H9 (cell line): ENCODE measurements at places on chromosomes 2 and 18.

DNA sequence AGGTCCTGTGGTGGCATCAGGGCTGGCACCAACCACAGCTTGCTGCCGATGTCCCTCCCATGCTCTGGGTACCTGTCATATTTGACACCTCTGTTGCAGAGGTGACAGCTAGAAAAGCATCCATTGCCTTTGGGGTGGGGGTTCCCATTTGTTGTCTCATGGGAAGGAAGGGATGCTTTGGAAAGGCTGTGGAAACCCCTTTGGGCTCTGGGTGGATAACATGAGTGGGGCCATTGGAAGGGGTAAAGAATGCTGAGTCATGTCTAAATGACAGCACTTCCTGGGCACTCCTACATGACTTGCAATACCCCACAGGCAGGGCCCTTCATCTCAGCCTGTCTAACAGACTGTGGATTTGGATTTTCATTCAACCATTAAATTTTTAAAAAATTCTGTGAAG lies 27.8 kb downstream of the CTIF start:
- no peaks in the 10 kb centered on the region for H3K27me3 ChIP-seq
- no peak overlapping the region for H3K4me3 ChIP-seq
- no peak overlapping the region for H3K27ac ChIP-seq
- no peaks in the 10 kb centered on the region for H3K4me1 ChIP-seq
- no peak for DNase-seq

GRCh38 chr2:225569995-225570394 lies 170.5 kb downstream of the NYAP2 start:
- no peak for DNase-seq
- H3K36me3 ChIP-seq = peaks cover 12% of the 10 kb centered on the region
- no peak overlapping the region for H3K27ac ChIP-seq
- no peaks in the 10 kb centered on the region for H3K27me3 ChIP-seq
- H3K4me1 ChIP-seq = no peaks in the 10 kb centered on the region; the same call in 1 of the 2 replicates

DNA sequence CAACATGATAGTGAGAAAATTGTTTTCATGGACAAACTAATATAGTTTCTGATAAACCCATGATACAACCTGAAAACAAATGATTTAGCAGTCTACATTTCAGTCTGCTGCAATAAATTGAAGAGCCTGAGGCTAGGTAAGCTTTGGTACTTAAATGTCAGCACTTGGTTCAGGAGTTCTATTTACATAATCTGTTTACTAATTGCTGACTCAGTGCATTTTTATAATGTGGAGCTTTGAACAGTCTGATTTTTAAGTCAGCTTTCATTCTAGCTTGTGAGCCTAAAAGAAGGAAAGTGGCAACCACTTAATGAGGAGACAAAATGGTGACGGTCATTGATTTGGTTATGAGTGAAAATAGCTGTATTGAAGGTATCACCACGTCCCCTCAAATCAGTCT lies 488.6 kb downstream of the CPS1 start:
- no peak overlapping the region for H3K27ac ChIP-seq
- H3K4me1 ChIP-seq = no peaks in the 10 kb centered on the region
- no peaks in the 10 kb centered on the region for H3K36me3 ChIP-seq
- no peaks in the 10 kb centered on the region for H3K27me3 ChIP-seq

- no peaks in the 10 kb centered on the region for H3K36me3 ChIP-seq
- H3K4me1 ChIP-seq = no peaks in the 10 kb centered on the region
- peak; percentile 18 for DNase-seq
- no peak overlapping the region for H3K4me3 ChIP-seq
- H3K27me3 ChIP-seq = no peaks in the 10 kb centered on the region
Measured at GRCh38 chr18:79912409-79912991, 39.0 kb downstream of the SLC66A2 start.

DNA sequence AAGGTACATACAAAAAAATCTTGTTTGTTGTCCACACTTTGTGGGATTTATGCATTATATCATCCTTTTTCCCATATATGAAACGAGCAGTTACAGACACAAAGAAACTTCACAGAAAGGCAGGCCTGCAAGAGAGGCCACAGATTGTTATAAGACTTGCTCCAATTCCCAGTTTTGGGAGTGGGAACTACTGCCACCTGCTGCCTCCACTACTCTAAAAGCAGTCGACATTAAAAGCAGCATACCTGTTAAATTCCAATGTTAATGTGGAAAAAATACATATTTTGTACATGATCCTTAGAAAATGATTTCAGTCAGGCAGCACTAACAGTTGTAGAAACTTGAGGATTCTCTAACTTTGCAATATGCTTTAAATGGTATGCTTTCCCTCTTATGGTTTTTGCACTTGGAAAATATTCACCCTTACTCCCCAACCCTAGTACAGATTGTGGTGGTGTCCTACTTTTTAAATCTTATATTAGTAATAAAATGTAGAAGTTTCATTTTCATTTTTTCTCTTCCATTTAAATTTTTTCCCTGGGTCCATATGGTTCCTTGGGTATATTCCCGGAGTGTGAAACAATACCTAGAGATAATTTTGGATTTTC lies 37.9 kb downstream of the SLC38A11 start:
- H3K4me3 ChIP-seq = no peak overlapping the region
- no peaks in the 10 kb centered on the region for H3K36me3 ChIP-seq
- H3K27me3 ChIP-seq = no peaks in the 10 kb centered on the region
- peak; percentile 43 for DNase-seq

DNA sequence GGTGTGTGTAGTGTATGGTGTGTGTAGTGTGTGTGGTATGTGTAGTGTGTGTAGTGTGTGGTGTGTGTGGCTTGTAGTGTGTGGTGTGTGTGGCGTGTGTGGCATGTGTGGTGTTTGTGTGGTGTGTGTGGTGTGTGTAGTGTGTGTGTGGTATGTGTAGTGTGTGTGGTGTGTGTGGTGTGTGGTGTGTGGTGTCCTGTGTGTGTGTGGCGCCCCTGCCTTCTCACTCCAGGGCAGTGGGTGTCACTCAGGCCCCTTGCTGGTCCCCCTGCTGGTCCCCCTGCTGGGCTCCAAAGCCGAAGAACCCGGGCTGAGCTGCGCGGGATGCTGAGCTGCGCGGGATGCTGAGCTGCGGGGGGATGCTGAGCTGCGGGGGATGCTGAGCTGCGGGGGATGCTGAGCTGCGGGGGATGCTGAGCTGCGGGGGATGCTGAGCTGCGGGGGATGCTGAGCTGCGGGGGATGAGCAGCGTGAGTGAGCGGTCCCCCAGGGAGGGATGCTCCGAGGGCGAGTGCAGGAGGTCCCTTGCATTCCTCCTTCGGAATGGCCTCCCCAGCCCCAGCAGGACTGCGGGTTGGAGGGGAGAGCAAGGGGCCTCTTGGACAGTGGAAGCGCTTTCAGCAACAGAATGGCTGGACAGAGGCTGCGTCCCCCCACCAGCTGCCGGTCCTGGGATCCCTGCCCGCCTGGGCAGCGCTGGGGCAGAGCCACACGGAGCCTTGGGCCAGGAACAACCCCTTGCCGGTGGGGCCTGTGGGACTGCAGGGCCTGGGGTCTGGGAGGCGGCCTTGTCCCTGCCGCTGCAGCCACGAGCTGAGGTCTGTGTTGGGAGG lies 3.4 kb upstream of the RTP5 start:
- no peak overlapping the region for H3K27ac ChIP-seq
- H3K4me3 ChIP-seq = no peak overlapping the region
- DNase-seq = peak; percentile 63

DNA sequence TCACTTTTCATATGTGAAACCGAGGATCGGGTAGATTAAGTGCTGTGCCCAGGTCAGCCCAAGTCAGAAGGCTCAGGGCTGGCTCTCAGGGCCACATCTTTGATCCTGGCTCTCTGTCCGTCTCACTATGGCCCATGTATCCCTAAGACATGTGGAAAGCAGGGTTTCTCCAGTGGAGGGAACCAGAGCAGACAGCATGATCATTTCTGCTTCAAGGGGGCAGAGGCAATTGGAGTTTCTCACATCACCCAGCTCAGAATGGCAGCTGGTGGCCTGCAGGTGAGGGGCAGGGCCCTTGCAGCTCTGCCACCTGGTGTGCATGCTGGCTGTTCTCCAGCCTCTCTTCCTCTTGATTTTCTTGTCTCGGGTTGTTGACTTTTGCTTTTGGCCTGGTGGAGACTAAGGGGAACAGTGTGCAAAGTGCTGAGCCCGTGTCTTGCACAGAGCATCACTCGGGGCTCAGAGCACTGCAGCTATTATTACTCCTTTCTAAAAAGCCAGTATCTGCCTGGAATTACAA lies 27.0 kb downstream of the LDLRAD4 start:
- no peaks in the 10 kb centered on the region for H3K36me3 ChIP-seq
- DNase-seq = no peak
- H3K4me1 ChIP-seq = no peaks in the 10 kb centered on the region
- H3K27me3 ChIP-seq = no peaks in the 10 kb centered on the region
- H3K27ac ChIP-seq = no peak overlapping the region
- no peak overlapping the region for H3K4me3 ChIP-seq
